Heart left ventricle (tissue), 16 donors: ENCODE measurements at places on chromosomes 12 and 14.

GRCh38 chr12:62758216-62758615, 176.7 kb downstream of the PPM1H start:
- no peak for DNase-seq

GRCh38 chr12:55720071-55720564, at the start of gene RDH5:
Gene RDH5 (plus strand): TSS chr12:55720393. CDS start chr12:55721185, 792 bp downstream.
- DNase-seq, result peak; percentile 91

GRCh38 chr14:70663707-70664179, 22.0 kb downstream of the TTC9 start:
- peak; percentile 38 for DNase-seq

DNA sequence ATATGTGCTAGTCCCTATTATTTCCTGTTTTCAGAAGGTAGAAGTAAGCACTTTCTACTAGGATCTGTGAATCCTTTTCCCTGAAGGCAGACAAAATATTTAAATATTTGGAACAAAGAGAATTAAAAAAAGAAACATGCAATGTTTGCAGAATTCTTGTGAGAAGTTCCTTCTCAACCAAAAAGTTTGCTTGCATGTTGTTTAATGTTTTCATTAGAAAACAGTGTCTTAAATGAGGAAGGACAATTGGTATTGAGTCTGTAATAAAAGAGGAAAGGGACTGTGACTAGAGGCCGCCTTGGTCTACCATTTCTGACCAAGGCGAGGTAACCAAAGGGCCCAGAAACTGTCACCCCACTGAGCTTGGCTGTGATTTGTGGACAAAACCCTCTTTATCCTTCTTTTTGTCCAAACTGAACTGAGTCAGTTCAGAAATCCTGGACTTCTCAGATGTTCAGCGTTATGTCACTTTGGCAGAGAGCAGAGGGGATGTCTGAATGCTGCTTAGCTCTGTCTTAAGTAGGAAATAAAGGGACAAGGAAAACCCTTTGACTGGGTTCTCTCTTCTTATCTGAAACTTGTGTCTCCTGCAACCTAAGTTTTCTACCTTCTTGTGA, 129.8 kb upstream of the CPM start:
- DNase-seq, result no peak

DNA sequence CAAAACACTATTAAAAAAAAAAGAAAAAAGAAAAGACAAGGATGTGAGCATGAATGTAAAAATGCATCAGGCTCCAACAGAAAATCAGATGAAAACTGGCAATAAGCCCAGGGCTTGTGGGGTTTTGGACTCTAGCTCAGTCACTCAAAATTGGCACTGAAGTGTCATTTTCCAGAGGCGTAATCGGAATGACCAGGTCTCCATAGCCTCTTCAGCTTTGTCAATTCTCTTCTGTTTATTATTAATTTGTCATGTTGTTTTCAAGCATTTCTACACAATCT, 137.2 kb upstream of the TRHDE start:
- DNase-seq, result no peak

DNA sequence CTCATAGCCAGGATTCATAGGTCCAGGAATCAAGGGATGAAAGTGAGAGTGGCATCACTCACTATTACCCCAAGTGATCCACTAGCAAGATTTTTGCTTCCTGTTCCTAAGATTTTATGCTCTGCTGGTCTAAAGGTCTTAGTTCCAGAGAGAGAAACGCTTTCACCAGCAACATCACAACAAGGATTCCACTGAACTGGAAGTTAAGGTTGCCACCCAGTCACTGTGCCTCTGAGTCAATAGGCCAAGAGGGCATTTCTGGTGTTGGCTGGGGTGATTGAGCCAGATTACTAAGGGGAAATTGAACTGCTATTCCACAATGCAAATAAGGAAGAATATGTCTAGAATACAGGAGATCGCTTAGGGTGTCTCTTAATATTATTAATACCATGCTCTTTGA, 142.5 kb upstream of the ARID2 start:
- no peak for DNase-seq

DNA sequence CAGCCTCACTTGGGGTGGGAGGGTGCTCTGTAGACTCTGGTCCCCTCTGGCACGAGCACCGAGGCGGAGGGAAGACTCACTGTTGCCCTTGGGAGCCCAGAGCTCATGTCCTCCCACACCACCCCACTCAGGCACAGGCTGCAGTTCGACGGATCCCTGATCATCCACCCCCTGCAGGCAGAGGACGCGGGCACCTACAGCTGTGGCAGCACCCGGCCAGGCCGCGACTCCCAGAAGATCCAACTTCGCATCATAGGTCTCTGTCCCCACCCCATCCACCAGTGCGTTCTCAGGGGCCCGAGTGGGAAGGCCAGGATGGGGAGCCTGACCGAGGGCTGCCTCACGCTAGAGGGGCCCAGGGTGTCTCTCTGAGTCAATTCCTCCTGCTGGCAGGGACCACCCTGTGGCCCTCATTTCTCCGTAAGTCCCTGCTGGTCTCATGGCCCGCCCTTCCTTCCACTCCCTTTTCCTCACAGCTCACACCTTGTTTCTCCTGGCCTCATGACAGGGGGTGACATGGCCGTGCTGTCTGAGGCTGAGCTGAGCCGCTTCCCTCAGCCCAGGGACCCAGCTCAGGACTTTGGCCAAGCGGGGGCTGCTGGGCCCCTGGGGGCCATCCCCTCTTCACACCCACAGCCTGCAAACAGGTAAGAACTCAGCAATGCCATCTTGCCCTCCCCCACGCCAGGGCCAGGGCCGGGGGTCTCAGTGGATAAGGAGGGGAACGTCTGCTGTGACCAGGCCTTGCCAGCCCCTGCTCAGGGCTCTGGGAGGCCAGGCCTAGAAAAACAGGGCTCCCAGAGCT, 27.0 kb downstream of the PAPLN start:
- peak; percentile 61 for DNase-seq

DNA sequence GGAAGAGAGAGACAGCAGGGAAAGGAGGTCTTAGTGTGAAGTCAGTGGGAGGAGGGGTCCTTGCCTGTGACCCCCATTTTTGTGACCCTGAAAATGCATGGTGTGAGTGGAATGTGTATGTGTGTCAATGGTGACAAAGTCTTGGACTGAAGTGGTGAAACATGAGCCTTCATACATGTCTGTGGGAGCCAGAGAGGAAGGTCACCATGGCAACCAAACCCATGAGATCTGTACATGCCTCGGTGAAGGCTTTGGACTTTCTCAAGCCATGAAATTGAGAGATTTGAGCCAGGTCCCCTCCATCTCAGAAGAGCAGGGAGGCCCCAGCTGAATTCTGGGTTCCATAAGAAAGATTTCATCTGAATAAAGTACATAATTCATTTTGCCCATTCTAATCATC, 108.7 kb downstream of the TTC8 start:
- DNase-seq, result no peak

- DNase-seq, result no peak
These were observed 177.5 kb upstream of the TMTC1 start for GRCh38 chr12:29961231-29961630.

GRCh38 chr14:93700928-93701327, 87.4 kb downstream of the PRIMA1 start:
- DNase-seq, result no peak

DNA sequence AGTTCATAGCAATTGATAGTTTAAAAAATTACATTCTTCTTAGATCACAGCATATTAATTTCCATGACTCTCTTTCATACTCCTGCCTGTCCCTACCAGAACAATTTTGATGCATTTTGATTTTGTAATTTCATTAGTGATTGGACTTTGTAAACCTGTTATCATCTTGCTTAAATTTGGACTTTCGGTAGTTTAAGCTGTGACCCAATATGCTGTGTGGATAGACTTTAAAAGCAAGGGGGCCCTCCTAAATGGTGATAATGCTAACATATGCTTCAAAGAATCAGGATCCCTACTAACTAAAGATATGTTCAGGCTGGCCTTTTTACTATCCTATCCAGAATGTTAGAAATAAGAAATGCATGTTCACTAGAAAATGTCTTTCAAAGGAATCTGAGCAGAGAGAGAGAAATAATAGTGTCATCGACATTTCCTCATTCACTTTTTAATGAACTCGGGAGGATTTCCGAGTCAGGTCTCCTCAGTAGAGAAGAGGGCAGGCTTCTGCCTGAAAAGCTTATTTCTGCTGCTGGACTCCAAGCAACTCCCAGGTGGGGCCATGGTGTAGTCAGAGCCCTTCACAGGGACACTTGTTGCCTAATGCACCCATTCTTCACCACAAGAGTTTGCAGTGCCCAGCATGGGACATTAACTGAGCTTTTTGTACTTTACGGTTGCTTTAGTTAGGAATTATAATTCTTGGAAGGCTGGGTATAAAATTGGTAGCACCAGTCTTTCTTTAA, 16.7 kb downstream of the SLC38A4 start:
- no peak for DNase-seq

DNA sequence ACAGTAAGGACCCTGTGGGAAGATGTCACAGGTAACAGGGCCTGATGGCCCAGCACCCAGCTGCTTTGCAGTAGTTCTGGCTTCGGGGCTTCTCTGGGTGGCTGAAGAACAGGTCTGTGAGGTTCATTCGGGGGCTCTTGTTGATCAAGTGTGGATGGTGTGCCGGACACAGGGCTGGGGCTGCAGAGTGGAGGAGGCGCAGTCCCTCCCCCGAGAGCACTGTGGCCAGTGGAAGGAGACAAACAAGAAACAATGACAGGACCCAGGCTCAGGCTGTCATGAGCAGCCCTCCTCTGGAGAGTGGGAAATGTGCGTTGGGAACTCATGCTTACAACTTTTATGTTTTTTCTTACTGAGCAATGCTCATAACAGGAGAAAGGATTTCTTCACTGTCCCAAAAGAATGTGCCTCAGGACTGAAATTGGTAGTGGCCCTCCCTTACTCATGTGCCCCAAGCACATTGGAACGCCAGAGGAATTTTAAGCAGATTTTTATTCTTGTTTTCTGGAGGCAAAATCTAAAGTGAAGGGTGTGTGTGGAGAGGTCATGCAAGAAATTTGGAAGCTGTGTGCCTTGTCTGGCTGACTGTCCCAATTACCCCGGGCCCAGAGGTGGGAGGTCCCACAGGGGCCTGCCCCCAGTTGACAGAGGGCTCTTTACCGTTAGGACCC, 233.8 kb downstream of the CACNA1C start:
- DNase-seq, result no peak

GRCh38 chr14:89190765-89191513, 226.1 kb downstream of the FOXN3 start:
- no peak for DNase-seq

GRCh38 chr14:68331991-68332390, 460.9 kb downstream of the ZFP36L1 start:
- DNase-seq, result no peak

DNA sequence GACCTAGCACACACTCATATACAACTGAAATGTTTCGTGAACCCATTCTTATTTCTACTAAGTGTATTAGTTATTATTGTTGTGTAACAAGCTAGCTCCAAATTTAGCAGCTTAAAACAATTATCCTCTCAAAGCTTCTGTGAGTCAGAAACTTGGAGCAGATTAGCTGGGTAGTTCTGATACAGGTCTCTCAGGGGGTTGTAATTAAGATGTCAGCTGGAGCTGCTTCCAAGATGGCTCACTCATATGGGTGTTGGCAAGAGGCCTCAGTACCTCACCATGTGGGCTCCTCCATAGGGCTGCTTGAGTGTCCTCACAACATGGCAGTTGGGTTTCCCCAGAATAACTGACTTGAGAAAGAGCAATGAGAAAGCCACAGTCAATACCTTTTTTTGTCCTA, 9.8 kb downstream of the GPR135 start:
- DNase-seq, result no peak

GRCh38 chr14:58637040-58637390, 747 bp upstream of the DACT1 start:
- peak; percentile 37 for DNase-seq

GRCh38 chr12:11868027-11868426, 202.7 kb upstream of the BCL2L14 start:
- no peak for DNase-seq

DNA sequence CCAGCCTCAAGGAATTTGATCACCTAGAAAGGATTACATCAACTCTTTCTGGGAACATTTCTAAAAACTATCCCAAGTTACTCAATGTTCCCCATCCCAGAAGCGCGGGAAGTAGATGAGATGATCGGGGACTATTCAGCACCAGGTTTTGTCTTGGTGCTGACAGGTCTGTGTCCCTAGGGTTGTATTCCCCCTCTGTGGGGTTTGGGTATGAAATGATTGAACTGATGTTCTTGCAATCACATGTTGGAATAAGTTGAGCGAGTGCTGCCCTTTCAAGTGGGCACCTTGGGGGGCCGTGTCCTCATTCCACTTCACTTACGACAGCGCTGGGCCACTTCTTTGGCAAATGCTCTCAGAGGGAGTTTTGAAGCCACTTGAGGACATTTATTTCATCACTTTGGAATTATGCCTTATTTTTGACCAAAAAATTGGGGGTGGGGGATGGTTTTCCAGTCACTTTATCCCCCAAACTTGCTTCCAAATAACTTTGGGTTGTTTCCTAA, 69.8 kb downstream of the RFX4 start:
- DNase-seq, result no peak

DNA sequence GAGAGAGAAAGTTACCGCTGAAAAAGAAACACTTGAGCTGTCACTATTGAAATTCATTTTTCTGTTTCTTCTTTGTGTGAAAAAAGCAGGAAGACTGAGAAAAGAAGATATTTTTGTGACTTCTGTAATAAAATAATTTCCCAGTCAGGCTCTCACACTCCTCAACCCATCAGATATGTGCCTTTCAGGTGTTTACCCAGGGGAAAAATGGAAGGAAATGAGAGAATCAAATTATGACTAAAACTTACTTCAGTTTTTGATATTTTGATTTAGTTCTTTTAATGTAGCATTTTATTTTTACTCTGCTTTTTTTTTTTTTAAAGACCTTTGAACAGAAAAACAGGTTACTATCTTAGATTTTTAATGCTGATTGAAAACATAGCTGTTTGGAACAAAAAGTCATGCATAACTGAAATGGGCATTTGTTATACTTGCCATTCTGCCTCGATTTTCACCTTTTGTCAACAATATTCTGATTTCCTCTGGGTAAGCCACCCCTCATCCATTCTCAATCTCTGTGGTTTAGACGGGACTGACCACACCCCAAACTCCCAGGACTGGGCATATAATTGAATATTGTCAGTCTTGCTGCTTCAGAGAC, 133.2 kb upstream of the KRR1 start:
- no peak for DNase-seq

- DNase-seq, result no peak
These were observed 124.6 kb upstream of the PMCH start for GRCh38 chr12:102322254-102322653.

DNA sequence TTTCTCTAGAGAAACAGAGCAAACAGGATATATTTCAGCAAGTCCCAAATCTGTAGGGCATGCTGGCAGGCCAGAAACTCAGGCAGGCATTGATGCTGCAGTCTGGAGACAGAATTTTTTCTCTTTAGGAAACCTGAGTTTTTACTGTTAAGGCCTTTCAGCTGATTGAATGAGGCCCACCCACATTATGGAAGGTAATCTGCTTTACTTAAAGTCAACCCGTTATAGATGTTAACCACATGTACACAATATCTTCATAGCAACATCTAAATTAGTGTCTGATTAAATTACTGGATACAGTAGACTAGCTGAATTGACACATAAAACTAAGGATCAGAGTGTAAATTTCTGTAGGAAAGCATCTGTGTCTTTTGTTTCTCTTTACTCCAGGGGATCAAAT, 65.2 kb downstream of the SRGAP1 start:
- no peak for DNase-seq

GRCh38 chr14:70792939-70793338, 16.4 kb downstream of the MAP3K9 start:
- DNase-seq, result no peak
